ENCODE measurements at places on chromosomes 11 and 22.

GRCh38 chr11:28491431-28491830 lies 383.2 kb downstream of the METTL15 start:
- DNase-seq: no peak

- DNase-seq: no peak
Observed at GRCh38 chr11:128731041-128731663, 37.3 kb downstream of the FLI1 start.

DNA sequence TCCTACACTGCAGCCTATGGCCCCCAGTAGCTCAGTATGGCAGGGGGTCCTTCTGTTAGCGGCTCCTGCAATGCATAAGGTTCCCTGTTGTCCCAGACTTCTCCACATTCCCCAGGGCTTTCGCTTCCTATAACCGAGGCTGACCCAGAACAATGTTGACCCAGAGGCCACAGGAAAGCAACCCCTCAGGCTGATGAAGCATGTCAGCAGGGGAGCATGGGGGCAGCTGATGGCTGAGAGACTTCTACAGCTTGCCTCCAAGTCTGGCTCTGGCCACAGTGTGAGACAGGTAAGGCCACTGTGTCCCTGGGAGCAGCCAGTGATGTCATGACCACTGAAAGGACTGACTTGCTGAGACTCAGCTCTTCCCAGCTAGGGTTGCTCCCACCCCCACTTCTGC lies 12.5 kb upstream of the PPFIBP2 start:
- DNase-seq: no peak

DNA sequence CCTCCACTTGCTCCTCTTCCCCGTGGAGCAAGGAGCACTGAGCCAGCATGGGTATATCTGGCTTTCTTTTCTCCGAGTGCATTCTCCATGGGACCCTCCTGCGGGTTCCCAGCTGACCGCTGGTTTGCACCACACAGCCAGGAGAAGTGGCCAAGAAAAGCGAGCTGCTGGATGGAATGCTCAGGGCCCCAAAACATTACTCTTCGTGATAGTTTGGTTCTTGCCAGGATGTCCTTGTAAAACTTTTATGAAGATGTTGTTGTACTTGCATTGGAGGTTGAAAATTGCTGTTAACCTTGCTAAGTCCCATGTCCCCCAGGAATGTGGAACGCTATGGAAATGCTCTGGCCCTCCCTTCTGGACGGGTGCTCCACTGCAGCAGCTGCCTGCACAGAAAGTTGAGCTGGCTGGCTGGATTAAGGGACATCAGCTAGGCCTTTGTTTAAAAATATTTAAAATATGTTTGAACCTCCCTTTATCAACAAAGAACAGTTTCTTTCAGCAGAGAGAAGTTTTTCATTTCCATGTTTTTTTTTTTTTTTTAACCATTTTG lies 68.7 kb downstream of the ZNRF3 start:
- no peak for DNase-seq

GRCh38 chr11:6142936-6143335 lies 27.2 kb downstream of the OR52B2 start:
- no peak for DNase-seq

DNA sequence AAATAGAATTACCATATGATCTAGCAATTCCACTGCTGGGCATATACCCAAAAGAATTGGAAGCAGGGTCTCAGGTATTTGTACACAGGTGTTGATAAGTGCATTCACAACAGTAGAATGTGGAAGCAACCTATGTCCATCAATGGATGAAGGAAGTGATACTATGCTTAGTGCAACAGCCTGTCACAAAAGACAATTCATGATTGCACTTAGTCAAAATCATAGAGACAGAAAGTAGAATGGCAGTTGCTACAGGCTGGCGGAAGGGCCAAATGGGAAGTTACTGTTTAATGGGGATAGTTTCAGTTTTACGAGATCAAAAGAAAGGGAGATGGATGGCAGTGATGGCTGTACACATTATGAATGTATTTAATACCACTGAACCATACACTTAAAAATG lies 42.0 kb downstream of the SGSM3 start:
- no peak for DNase-seq

DNA sequence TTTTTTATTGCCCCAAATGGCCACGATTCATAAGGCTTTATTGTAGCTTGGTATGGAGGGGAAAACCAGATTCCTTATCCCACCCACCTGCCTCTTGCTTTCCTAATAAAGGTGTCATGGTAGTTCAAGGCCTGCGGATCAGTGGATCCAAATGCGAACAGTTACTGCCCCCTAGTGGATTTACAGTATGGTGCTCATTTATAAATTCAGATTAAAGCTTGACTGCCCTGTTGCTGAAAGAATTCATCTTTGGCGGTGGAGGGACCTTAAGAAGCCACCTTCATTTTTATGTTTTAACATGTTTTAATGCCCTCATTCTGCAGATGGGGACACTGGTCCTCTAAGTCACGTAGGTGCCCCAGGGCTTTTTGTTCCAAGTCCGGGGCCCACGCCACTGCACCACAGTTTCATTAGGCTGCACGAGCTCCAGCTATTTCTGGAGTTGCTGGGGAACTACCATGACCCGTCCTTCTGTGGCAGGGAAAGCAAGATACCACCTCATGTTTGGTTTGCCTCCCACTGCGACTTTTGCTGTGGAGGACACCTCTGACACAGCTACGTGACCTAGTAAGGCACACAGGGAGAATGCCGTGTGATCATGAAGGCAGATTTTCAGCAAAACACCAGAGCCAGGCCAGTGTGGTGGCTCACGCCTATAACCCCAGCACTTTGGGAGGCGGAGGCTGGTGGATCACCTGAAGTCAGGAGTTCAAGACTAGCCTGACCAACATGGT lies 15.6 kb upstream of the INCENP start:
- DNase-seq: no peak

DNA sequence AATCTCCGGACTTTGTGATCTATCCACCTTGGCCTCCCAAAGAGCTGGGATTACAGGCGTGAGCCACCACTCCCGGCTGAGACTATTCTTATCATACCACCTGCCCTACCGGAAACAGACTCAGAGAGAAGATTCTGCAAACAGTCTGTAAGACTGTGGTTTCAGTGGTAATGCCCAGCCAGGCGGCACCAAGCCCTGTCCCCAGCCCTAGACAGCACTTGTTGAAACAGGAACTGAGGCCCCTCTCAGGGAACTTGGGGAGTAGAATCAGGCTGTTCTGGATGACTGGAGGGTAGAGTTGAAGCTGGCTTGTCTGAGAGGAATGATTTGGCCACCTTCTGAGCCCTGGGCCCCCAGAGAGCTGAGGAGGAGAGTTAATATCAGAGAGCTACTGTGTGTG lies 1.3 kb upstream of the INSC start:
- DNase-seq: no peak

- DNase-seq: no peak
Observed at GRCh38 chr11:104164028-104164520, at the start of gene PDGFD. TSS of gene PDGFD (minus strand) at chr11:104164147.

GRCh38 chr11:75862437-75862836 lies 47.4 kb downstream of the UVRAG start:
- no peak for DNase-seq

DNA sequence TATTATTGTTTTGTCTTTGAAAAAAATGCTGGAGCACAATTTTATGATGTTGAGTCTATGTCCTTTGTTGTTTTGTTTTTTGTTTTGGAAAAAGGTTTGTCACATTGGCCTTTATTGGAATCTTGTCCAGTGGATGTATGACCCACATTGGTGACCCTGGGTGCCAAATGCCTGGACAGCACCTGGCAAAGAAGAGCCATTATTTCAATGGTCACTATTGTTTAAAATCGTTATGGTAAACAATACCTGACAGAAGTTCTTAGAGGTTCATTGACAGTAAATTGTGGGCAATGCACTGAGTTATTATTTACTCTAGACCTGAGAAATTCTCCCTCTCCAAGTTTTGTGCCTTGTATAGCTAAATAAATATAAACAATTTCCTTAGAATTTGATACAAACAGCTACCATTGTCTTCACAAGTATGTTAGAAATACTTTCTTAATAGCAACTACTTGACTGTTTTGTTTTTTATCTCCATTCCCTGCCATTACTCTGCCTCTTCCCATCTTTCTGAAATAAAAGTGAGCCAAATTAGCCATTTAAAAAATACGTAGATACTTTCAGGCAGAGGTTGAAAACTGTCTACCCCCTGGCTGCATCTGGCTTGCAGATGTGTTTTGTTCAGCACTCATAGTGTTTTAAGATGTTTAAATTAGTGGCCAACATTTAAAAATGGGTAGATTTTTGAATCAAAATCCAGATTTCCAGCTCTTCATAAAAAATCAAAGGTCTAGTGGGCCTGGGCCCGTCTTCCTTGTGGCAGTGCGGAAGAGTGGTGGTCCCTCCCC lies 39.9 kb downstream of the BMAL1 start:
- DNase-seq: no peak

- DNase-seq: no peak
Observed at GRCh38 chr22:20659920-20660319, 114.0 kb upstream of the SERPIND1 start.

DNA sequence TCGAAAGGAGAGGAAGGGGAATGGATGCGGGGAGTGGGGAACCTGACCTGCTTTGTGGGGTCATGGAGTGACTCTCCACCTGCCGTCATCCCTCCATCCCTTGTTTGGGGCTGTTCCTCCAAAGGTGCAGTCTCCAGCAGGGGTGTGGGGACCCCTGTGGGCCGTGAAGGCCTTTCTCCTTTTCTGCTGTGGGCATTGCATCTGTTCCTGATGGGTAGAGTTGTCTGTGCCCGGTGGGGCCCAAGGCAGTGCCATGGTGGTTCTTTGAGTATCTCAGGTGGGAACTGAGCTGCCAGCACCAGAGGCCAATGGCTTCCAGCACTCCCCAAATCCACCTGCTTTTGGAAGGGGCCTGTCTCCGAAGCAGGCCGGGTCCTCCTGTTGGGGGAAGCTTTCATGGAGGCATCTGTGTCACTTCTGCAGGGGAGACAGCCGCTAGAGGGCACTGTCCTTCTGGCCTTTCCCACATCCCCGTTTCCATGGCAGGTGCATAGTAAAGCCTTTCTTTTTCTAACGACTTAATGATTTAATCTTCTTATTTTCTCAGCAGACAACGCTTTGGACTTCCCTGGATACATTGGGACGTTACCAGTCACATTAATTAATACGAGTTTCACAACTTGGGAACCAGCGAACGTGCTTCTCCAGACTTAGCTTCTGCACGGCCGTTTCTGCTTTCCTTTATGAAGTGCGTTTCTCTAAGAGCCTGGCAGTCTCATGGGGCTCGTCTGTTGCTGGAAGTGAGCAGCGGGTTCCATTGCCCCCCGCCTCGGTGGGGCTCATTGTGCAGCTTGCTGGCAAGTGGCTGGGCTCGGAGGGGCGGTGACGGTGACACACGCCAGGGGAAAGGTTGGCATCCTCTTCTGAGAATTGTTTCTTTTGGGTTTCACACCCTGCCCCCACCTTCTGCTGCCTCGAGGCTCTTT lies 57.1 kb downstream of the PARVB start:
- peak; percentile 59 for DNase-seq

GRCh38 chr11:72430741-72431570 lies 3.4 kb downstream of the CLPB start:
- DNase-seq: peak; percentile 5

- no peak for DNase-seq
Observed at GRCh38 chr11:79102840-79103239, 338.0 kb downstream of the TENM4 start.

DNA sequence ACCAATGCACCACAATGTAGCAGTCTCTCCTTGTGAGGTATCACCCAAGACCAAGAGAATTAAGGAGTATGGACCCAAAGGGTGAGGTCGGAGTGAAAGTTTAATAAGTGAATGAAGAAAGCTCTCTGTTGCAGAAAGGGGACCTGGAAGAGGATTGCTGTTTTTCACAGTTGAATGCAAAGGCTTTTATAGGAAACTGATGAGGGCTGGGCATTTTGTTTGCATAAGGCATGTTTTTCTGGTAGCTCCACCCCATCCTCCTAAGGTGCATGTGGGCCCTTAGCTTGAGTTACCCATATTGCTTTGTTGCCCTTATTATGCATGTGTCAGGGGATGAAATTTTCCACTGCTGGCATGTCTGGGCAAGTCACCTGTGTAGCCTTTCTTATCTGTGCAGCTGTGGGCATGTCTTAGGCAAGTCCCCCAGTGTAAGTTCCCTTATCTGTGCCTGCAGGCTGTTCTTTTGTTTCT lies 64.7 kb downstream of the BDNF start:
- DNase-seq: no peak

DNA sequence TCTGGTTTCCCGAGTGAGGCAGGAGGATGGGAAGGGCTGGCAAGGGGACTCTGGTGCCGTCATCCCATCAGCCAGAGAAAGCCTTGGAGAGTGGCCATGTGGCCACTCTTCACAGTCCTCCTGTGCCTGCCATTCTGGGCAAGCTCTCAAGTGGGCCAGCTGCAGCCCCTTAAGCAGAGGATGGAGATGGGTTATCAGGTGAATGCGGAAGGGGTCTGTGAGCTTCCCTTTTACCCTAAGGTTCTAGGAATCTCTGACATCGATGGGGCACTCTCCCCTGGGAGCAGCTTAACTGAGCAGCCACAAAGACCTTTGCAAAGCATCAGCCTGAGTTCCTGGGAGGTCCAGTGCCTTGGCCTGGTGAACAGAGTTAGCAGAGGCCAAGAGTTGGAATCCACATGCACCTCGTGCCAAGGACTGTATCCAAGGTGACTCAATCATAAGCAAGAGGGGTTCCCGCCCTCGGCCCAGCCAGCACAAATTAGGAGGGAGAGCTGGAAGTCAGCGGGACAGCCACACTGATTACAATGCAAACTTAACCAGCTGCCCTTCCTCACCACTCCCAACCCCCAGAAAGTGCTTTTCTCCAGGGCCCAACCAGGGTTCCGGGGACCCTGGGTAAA lies 193.6 kb downstream of the BUD13 start:
- no peak for DNase-seq

- no peak for DNase-seq
Observed at GRCh38 chr22:17064498-17065100, 20.2 kb upstream of the IL17RA start.

GRCh38 chr22:40407021-40407761 lies 36.8 kb downstream of the SGSM3 start:
- DNase-seq: no peak

GRCh38 chr22:43225609-43226008 lies 38.7 kb upstream of the TTLL12 start:
- no peak for DNase-seq

GRCh38 chr11:21727102-21727501 lies 465.8 kb upstream of the ANO5 start:
- no peak for DNase-seq

DNA sequence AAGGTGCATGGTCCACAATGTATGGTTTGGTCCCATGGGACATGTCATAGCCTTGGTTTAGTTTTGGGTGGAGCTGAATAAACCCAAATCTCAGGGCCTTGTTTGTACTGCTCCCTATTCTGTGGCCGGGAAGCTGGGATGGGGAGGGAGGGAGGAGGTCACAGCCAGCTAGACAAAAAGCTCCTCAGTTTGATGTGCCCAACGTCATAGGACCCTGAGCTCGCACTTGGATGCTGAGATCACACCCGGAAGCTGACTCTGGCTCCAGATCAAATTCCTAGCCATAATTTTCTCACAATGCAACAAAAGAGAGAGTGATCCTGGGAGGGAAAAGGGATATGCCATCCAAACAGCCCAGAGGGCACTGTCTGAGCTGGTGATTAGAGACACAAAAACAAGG lies 1.5 kb downstream of the HSPB2 start:
- DNase-seq: no peak

DNA sequence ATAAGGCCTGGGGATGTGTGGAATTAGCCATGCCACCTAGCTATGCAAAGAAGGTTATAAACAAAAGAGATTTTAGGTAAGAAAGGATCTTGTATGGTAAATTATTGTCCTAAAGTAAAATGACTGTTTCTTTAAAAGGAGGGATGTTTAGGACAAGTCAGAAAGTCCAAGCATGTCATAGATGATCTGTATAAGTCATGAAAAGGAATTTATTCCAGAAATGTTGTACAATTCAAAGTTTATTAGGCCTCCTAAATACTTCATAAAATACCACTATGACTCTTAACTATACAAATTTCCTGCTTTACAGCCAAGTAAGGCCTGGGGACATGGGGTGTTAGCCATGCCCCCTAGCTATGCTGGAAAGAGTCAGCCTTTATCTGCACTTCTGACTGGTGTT lies 22.7 kb downstream of the OR5A2 start:
- no peak for DNase-seq
